Activated naive CD8-positive, alpha-beta T cell treated with anti-CD3 and anti-CD28 coated beads, Interleukin-2, amount 10 ng/mL, durations not matched to agents 7 days and 5 days (primary cell): ENCODE measurements at places on chromosomes 12 and 14. TPM values are rescaled to one million over a fixed set of nuclear protein-coding genes. Genes with fewer than 3 reads are reported as not detected.
A peak's percentile ranks its signal among the peaks of the same experiment; 100 is the strongest.

- DNase-seq = peak; percentile 77
Measured at GRCh38 chr14:21846227-21846885, 172.7 kb upstream of the OR4E1 start.

- no peak for DNase-seq
Measured at GRCh38 chr12:64633940-64634337, 23.6 kb downstream of the RASSF3 start.

DNA sequence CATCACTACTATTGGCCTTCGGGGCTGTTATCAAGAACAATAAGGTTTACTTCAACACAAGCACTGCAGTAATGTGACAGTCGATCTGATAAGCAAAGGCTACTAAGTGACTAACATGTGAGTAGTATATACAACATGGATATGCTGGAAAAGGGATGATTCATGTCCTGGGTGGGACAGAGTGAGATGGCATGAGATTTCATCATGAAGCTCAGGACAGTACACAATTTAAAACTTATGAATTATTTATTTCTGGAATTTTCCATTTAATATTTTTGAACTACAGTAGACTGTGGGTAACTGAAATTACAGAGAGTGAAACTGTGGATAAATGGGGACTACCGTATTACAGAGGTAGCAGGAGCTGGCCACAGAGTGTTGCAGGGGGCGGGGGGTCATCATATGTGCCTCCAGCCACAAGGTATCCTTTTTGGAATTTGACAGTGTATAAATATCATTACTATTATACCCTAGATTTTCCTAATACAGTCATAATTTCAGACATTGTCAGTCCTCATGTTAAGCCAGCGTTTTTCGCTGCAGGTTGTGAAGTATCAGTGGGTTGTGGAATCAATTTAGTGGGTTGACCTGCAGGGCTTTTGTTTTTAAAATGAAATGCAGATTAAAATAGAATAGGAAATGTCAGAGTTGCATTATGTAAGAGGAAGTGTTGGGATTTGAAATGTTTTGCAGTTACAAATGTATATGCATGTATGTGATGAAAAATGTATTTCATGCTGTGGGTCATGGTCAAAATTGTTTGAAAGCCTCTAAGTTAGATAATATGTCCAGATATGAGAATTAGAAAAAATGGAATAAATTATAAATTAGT is 148.0 kb upstream of the NUDT4 start:
- no peak for DNase-seq

GRCh38 chr14:53354336-53354735 is 201.2 kb upstream of the DDHD1 start:
- no peak for DNase-seq

GRCh38 chr14:75322746-75323145 is 44.1 kb downstream of the FOS start:
- DNase-seq = no peak

GRCh38 chr14:28709571-28710305 is 56.8 kb upstream of the FOXG1 start:
- no peak for DNase-seq

The FOXN4 gene
- not detected for total RNA-seq
